Ureter (tissue), 1 donor: ENCODE measurements at places on chromosomes 3 and 15. TPM values are rescaled to one million over a fixed set of nuclear protein-coding genes. Genes with fewer than 3 reads are reported as not detected.

Gene TNFSF10
- 44.1 TPM for total RNA-seq

DNA sequence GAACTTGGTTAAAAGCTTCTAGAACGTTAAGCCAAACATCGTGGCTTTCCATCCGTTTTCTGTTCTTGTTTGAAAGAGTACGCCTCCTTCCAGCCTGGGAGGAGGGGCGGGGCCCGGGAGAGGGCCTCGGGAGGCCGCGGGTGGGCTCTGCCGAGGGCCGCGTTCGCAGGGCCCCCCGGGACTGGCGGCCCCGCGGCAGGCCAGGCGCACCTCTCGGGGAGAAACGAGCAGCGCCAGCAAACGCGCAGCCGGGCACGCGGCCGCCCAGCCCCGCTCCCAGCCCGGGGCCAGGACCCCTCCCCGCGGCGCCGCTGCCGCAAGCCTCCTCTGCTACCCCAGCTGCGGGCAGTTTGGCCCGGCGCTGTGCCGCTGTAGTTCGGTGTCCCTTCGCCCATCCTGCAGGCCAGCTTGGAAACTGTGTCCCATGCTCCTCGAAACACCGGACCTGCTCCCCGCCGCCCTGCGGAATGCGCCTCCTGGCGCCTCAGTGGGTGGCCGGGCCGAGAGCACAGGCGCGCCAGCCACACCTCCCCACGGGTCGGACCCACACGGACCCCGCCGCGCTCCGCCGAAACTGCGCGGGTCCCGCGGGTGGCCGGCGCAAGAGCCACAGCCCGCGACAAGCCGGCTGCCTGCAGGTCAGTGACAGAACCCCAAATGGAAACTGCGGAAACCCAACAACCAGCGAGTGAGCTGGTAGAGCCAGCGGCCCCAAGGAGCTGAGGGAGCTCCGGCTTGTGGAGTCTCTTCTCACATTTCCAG, 2.3 kb downstream of the OCA2 start:
- peak; percentile 40 for DNase-seq

DNA sequence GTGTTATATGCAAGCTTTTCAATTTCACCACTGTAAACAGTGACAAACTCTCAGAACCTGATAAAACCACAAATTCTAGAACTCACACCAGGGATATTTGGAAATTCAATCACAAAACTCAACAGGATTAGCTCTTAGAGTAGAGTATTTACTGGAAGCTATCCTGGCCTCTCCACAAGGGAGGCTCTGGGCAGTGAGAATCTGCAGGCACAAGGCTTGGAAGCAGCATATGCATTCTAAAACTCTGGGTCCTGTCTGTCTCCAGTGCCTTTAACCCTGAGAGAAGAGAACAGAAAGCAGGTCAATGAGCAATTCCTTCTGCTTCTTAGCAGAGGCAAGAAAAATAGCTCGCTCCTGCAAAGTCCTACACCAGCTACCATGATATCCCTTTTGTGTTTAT, 23.4 kb downstream of the PLSCR4 start:
- no peak for DNase-seq

- no peak for DNase-seq
Observed at GRCh38 chr3:195030791-195031321, 240.1 kb downstream of the XXYLT1 start.

Gene CD80
- total RNA-seq, result 0.26 TPM

DNA sequence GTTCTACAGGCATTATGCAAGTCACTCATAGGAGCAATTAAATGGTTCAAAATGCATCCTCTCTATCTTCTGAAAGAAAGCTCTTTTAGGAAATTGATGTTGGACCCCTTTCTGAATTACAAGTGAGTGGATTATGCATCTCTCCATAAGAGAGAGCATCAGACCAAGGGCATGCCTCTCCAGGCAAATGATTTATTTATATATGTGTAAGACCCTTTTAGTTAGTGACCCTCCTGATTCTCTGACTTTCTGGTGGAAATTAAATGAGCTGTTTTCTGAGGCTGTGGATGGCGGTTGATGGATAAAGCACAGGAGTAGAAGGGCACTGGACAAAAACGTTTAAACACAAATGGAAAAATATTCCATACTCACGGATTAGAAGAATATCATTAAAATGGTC, 62.6 kb downstream of the CADPS start:
- no peak for DNase-seq

DNA sequence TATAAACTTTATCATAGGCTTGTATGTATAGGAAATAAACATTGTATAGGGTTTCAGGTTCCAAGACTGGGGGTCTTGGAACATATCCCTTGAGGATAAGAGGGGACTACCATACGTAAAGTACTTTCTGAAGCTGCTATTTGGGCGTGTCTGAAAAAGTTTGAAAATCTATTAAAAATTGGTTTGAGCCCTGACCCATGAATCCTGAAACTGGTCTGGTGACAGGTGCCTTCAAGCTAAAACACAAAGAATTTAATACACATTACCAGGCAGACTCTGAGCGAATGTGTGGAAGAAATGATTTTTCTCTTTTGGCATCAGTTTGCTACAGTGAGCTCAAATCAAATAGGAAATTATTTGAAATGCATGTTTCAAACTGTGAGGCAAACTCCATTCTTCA, 16.3 kb downstream of the TF start:
- no peak for DNase-seq

Gene TLR9
- 0.26 TPM for total RNA-seq

GRCh38 chr15:99322643-99323405, 71.5 kb downstream of the LRRC28 start:
- DNase-seq, result no peak

Gene CPN2
- total RNA-seq, result not detected

DNA sequence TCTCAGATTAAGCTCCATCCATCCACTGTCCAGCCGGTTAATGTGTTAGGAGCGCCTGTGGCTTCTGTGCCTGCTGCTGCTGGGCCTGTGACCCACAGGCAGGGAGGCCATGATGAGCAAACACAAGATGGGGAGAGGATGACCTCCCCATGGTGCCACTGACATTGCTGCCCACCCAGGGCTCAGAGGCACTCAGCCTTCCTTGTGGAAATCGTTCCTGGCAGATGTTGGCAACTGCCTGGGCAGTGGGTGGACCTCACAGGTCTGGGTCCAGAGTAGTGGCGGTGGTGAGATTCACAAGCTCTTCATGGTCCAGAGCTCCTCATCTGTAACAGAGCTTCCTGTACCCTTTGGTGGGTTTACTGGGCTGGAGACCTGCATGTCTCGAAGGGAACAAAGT, 38.6 kb downstream of the SCN5A start:
- no peak for DNase-seq

- DNase-seq, result no peak
Observed at GRCh38 chr3:59237121-59237520, 187.3 kb upstream of the CFAP20DC start.
